ENCODE measurements at places on chromosomes 2 and 18.

DNA sequence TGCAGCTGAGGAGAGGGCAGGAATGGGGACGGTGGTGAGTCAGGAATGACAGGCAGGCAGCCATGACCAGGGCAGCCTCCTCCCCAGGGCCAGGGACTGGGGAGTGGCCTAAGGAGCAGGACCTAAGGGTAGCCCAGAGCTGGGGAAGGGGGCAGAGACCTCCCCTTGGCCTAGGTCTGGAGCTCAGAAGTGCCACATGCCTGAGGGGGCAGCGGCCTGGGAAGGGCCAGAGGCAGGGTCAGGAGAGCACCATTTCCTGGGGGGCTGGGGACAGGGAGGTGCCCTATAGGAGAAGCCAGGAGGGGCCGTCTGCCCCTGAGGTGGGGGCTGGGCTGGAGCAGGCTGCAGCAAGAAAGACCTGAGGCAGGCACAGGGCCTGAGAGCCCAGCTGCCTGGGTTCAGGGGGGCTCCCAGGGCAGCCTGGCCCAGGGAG, 20.9 kb downstream of the CFLAR start:
- no peak for DNase-seq
- no peak overlapping the region for H3K4me3 ChIP-seq
- H3K4me1 ChIP-seq, result peaks cover 27% of the 10 kb centered on the region
- peak overlapping the region; percentile 38 for H3K27ac ChIP-seq

GRCh38 chr2:133843091-133843490, 274.8 kb upstream of the NCKAP5 start:
- no peak for DNase-seq
- H3K4me1 ChIP-seq, result peaks cover 3% of the 10 kb centered on the region
- no peak overlapping the region for H3K27ac ChIP-seq
- H3K36me3 ChIP-seq, result no peaks in the 10 kb centered on the region

- H3K4me3 ChIP-seq, result peak overlapping the region; percentile 97
- DNase-seq, result no peak
- peak overlapping the region; percentile 99 for H3K27ac ChIP-seq
These were observed 668 bp upstream of the ANKRD12 start for GRCh38 chr18:9135912-9136314.

DNA sequence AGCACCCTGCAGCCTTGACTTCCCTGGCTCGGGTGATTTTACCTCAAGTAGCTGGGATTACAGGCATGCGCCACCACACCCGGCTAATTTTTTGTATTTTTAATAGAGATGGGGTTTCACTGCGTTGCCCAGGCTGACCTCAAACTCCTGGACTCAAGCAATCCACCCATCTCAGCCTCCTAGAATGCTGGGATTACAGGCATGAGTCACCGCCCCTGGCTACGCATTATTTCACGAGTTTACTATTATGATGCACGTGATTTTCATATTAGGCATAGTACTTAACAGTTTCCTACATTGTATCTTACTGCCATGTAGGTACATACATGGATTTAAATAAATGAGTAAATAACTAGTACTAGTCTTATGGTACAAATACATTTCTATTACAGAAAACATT, 4.4 kb downstream of the DYNC2LI1 start:
- H3K4me3 ChIP-seq, result no peak overlapping the region
- DNase-seq, result no peak
- H3K27ac ChIP-seq, result no peak overlapping the region
- peaks cover 2% of the 10 kb centered on the region for H3K36me3 ChIP-seq

GRCh38 chr2:232888099-232888836, 18.2 kb downstream of the SNORC start:
- no peak overlapping the region for H3K4me3 ChIP-seq
- H3K36me3 ChIP-seq, result no peaks in the 10 kb centered on the region
- H3K27ac ChIP-seq, result no peak overlapping the region
- H3K27me3 ChIP-seq, result peaks cover 3% of the 10 kb centered on the region
- no peak for DNase-seq

- H3K27me3 ChIP-seq, result peaks cover 31% of the 10 kb centered on the region
- no peak overlapping the region for H3K27ac ChIP-seq
- no peak for DNase-seq
- H3K4me1 ChIP-seq, result peaks cover 10% of the 10 kb centered on the region
These were observed 3.7 kb downstream of the SCN9A start for GRCh38 chr2:166372046-166372445.

- no peak overlapping the region for H3K4me3 ChIP-seq
- H3K27ac ChIP-seq, result no peak overlapping the region
- no peaks in the 10 kb centered on the region for H3K4me1 ChIP-seq
- peak; percentile 39 for DNase-seq
- H3K36me3 ChIP-seq, result no peaks in the 10 kb centered on the region
These were observed 799.7 kb upstream of the ACVR2A start for GRCh38 chr2:147045113-147045512.

- no peak overlapping the region for H3K4me3 ChIP-seq
- H3K36me3 ChIP-seq, result peaks cover 7% of the 10 kb centered on the region
- H3K27me3 ChIP-seq, result no peaks in the 10 kb centered on the region
- no peak for DNase-seq
These were observed 93.6 kb downstream of the ZEB2 start for GRCh38 chr2:144426355-144426754.

- H3K27me3 ChIP-seq, result no peaks in the 10 kb centered on the region
- no peaks in the 10 kb centered on the region for H3K4me1 ChIP-seq
- no peak for DNase-seq
- no peak overlapping the region for H3K27ac ChIP-seq
- H3K4me3 ChIP-seq, result no peak overlapping the region
These were observed 60.1 kb downstream of the MOB4 start for GRCh38 chr2:197575987-197576386.

GRCh38 chr2:38245114-38245641, 131.9 kb downstream of the ATL2 start:
- no peaks in the 10 kb centered on the region for H3K4me1 ChIP-seq
- no peak overlapping the region for H3K27ac ChIP-seq
- no peak overlapping the region for H3K4me3 ChIP-seq
- peaks cover 10% of the 10 kb centered on the region for H3K27me3 ChIP-seq

GRCh38 chr2:105857076-105857740, 112.5 kb downstream of the NCK2 start:
- peaks cover 28% of the 10 kb centered on the region for H3K36me3 ChIP-seq
- peak overlapping the region; percentile 65 for H3K4me3 ChIP-seq
- H3K27me3 ChIP-seq, result no peaks in the 10 kb centered on the region
- H3K4me1 ChIP-seq, result peaks cover 64% of the 10 kb centered on the region

GRCh38 chr18:63495675-63496074, 18.9 kb downstream of the SERPINB5 start:
- H3K4me3 ChIP-seq, result no peak overlapping the region
- peaks cover 10% of the 10 kb centered on the region for H3K27me3 ChIP-seq
- no peak for DNase-seq

DNA sequence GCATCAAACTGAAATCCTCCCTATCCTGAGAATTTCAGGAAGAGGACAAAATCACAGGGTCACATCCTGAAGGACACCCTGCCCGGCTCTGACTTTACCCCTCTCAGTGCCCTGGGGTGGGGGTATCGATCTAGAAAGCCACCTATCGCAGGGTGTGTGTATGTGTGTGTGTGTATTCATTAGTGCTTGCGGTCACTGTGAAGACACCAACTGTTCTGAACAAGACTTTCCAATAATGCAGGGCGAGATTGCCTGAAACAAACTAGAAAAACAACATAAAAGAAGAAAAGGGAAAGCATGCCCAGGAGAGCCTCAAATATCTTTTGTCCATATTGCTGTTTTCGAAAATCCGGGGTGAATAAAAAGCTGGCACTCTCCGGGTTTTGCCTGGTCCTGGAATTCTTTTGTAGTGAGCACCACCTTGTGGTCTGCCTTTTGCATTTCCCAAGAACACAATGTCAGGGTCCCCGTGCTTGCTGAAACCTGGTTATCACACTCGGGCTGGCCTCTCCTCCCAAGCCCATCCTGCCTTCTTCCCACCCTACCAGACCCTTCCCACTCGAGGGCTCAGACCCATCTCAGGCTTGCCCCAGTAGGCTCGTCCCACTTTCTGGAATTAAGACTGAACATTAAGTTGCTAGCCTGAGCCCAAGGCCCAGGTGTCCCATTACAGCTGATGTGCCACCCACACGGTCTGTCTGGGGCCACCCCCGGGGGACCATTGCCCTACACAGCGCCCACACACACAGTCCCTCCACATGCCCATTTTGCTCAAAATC, 25.0 kb upstream of the COPS8 start:
- no peak for DNase-seq
- no peak overlapping the region for H3K27ac ChIP-seq
- H3K4me1 ChIP-seq, result no peaks in the 10 kb centered on the region
- H3K36me3 ChIP-seq, result no peaks in the 10 kb centered on the region
- no peak overlapping the region for H3K4me3 ChIP-seq

DNA sequence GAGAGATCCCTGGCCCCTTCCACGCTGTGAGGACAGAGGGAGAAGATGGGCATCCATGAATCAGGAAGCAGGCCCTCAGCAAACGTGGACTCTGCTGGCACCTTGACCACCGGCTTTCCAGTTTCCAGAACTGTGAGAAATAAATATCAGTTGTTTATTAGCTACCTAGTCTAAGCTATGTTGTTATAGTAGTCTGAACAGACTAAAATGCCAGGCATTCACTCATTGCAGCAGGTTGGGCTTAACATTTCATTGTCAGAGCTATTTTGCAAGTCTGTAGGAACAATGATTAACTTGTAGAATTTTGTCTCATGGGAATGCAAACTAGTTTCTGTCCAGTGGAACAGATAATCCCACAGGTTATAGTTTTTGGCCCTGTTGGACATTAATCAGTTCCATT, 24.8 kb upstream of the TBC1D8 start:
- DNase-seq, result no peak
- no peaks in the 10 kb centered on the region for H3K27me3 ChIP-seq
- H3K4me1 ChIP-seq, result peaks cover 6% of the 10 kb centered on the region
- H3K4me3 ChIP-seq, result no peak overlapping the region
- no peak overlapping the region for H3K27ac ChIP-seq

GRCh38 chr2:238415036-238415764, 11.5 kb upstream of the ASB1 start:
- H3K4me3 ChIP-seq, result no peak overlapping the region
- peaks cover 11% of the 10 kb centered on the region for H3K27me3 ChIP-seq
- H3K36me3 ChIP-seq, result peaks cover 4% of the 10 kb centered on the region
- peak overlapping the region; percentile 43 for H3K27ac ChIP-seq

DNA sequence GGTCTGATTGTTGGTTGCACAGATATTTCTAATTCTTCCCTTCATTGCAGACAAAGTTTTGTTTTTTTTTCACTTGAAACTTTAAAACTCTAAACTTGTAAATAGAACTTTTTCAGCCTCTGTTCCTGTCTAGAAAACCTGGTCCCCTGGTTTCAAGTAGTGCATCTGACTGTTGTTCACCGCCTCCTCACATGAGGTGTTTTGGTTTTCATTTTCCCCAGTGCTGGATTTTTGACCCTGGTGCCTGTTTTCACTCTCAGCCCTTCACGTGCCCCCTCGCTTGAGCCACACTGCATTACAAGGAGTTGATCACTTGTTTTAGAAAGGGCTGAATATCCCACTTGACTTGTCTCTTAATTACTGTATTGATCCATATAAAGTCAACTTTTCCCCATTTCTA, 100.1 kb downstream of the TMEM185B start:
- H3K4me3 ChIP-seq, result no peak overlapping the region
- H3K4me1 ChIP-seq, result peaks cover 2% of the 10 kb centered on the region
- H3K27me3 ChIP-seq, result peaks cover 4% of the 10 kb centered on the region
- no peak overlapping the region for H3K27ac ChIP-seq
- H3K36me3 ChIP-seq, result peaks cover 6% of the 10 kb centered on the region

DNA sequence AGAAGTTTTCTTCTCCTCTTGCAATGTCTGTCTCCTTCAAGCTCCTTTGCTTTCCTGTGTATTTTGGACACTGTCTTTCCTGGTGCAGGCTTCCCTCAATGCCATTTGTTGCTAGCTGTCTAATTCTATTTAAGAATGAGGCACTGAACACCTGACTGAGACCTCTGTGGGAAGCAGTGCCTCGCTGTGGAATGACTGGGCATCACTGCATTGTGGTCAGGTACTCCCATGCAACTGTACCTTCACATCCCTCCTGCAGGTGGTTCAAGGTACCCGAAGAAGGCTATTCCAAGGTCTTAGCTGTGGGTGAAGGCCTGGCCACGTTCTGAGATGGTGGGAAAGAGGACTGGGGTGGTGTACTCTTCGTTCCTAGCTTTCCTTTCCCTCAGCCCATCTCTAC, 152.8 kb upstream of the CTAGE1 start:
- no peaks in the 10 kb centered on the region for H3K4me1 ChIP-seq
- H3K4me3 ChIP-seq, result no peak overlapping the region
- no peak for DNase-seq
- H3K27me3 ChIP-seq, result peaks cover 6% of the 10 kb centered on the region

DNA sequence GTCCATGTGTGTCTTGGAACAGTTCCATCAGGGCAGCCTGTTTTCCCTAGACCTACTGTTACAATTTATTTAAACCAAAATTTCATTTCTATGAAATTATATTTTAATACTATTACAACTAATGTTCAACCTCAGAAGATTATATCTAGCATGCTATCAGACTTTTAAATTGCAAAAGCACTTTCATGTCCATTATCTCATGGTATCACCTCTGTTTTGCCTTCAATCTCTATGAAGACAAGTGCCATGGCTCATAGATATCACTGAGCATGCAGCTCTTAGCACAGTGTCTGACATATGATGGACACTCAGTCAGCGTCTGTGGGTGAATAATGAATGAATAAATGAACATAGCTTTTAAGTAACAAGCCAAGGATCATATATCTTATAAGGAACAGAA, 288.8 kb downstream of the RAD51AP2 start:
- H3K27ac ChIP-seq, result no peak overlapping the region
- no peak overlapping the region for H3K4me3 ChIP-seq
- no peaks in the 10 kb centered on the region for H3K36me3 ChIP-seq
- H3K27me3 ChIP-seq, result no peaks in the 10 kb centered on the region

DNA sequence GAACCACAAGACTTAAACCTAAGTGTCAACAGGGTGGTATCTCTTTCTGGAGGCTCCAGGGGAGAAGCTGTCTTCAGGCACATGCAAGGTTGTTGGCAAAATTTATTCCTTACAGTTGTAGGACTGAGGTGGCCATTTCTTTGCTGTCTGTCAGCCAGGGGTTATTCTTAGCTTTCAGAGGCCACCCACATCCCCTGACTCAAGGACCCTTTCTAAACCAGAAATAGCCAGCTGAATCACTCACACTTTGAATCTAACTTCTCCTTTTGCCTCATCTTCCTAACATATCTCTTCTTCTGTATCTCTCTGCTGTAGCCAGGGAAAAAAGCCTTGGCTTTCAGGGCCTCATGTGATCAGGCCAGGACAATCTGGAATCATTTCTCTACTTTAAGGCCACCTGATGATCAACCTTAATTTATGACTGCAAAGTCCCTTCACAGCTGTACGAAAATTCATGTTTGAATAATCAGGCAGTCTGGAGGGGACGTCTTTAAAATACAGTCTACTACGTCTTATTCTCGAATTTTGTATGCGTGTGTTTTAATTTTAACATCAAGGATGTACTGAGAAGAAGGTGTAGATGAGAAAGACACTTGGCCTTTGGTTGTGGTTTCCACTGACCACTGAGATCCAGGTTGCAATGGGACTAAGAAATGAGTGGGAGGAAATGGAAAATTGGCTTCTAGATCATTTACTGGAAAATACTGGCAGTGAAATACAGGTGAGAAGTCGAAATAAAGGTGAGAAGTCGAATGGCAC, 90.4 kb downstream of the DOCK10 start:
- peaks cover 29% of the 10 kb centered on the region for H3K36me3 ChIP-seq
- peaks cover 75% of the 10 kb centered on the region for H3K4me1 ChIP-seq
- H3K27me3 ChIP-seq, result no peaks in the 10 kb centered on the region
- no peak for DNase-seq
- H3K4me3 ChIP-seq, result peak overlapping the region; percentile 64

- no peaks in the 10 kb centered on the region for H3K4me1 ChIP-seq
- H3K27me3 ChIP-seq, result no peaks in the 10 kb centered on the region
- no peaks in the 10 kb centered on the region for H3K36me3 ChIP-seq
- no peak for DNase-seq
- H3K27ac ChIP-seq, result no peak overlapping the region
These were observed 1138.8 kb upstream of the TMEFF2 start for GRCh38 chr2:193333539-193333938.

- peaks cover 12% of the 10 kb centered on the region for H3K4me1 ChIP-seq
- peaks cover 4% of the 10 kb centered on the region for H3K36me3 ChIP-seq
- DNase-seq, result no peak
These were observed 14.4 kb upstream of the STAT4 start for GRCh38 chr2:191165176-191165643.
